Stimulated activated CD8-positive, alpha-beta memory T cell treated with anti-CD3 and anti-CD28 coated beads, Interleukin-7, amount 100 ng/mL, for 48 hours (primary cell): ENCODE measurements at places on chromosomes 5 and 9.

GRCh38 chr5:179451828-179452196 is 98.5 kb upstream of the RUFY1 start:
- no peak for DNase-seq

GRCh38 chr9:131240047-131240921 is 36.0 kb downstream of the FAM78A start:
- DNase-seq: no peak

DNA sequence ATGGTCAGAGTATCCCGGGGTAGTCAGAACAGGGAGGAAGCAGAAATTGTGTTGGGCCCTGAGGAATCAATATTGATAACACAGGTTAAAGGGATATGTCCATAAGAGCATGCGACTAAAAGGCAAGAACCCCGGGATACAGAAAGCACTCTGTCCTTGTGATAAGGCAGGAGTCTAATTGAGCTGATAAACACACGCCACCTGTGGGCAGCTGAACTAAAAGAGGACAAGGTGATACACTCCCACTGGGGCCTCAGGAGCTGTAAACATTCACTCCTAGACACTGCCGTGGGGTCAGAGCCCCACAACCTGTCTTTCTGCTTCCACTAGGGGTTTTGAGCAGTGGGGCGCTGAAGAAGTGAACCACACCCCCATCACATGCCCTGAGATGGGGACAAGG is 144.7 kb upstream of the MPDZ start:
- no peak for DNase-seq

DNA sequence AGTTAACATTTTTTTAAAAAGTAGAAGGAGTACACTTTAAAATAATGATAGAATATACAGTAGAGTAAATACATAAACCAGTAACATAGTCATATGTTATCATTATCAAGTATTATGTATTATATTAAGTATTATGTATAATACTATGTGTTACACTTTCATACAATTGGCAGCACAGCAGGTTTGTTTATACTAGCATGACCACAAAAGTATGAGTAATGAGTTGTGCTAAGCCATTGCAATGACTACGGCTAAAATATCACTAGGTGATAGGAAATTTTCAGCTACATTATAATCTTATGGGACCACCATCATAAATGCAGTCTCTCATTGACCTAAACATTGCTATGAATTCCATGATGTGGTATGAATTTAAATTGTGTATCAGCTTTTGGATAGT is 506.0 kb downstream of the HTR1A start:
- DNase-seq: no peak

DNA sequence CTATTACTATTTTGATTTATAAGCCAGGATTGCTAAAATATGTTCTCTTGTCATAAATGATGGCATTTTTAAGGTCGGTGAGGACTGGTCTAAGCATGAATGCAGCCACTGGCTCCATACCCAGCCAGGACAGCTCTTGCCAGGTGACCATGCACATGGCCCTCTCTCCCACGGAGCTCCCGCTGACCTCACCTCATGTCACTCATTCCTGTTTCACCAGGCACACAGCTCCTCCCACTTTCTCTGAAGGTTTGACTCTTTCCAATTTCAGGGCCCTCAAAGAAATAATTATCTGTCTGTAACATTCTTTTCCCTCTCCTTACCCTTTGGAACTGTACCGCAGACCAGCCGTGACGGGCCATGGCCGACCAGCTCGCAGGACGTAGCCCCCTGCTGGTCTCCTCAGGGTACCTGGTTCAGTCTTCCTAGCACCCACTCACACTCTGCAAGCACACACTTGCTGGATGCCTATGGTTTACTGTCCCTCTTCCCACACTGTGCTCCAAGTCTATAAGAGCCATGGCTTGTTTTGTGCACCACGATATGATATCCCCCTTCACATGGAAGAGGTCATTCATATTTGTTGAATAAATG is 72.5 kb downstream of the LIFR start:
- DNase-seq: no peak

- DNase-seq: no peak
These were observed 4.5 kb upstream of the POU4F3 start for GRCh38 chr5:146334074-146334533.

GRCh38 chr9:135349212-135350002 is 130.2 kb upstream of the PPP1R26 start:
- DNase-seq: no peak

GRCh38 chr5:67149951-67150523 is 46.6 kb downstream of the CD180 start:
- DNase-seq: no peak

- DNase-seq: no peak
These were observed 49.1 kb downstream of the BNC2 start for GRCh38 chr9:16821344-16821743.

DNA sequence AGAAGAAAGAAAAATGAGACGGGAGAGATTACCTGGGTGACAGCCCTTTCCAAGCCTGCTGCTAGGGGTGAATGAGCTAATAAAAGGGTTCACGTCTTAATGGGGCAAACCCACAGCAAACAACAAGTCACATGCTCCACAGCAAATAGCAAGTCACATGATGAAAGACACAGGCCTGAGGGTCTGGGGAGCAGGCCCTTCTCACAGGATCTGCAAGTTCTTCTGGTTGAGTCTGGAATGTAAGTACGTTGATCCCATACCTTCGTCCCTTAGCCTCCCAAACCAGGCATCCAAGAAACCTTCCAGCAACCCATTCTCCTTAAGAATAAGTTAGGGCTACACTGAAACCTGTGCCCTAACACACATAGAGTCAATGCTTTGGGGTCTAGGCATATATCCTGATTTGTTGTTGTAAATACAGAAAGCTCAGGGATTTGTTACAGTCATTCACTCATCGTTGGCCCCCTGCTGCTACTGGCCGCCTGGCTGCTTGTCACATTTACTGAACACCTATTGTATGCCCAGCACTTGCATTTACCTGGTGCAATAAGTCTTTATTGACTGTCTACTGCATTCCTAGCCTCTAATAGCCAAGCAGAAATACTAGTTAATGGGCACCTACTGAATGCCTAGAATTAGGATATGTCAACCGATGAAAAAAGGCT is 43.3 kb upstream of the MSX2 start:
- no peak for DNase-seq

DNA sequence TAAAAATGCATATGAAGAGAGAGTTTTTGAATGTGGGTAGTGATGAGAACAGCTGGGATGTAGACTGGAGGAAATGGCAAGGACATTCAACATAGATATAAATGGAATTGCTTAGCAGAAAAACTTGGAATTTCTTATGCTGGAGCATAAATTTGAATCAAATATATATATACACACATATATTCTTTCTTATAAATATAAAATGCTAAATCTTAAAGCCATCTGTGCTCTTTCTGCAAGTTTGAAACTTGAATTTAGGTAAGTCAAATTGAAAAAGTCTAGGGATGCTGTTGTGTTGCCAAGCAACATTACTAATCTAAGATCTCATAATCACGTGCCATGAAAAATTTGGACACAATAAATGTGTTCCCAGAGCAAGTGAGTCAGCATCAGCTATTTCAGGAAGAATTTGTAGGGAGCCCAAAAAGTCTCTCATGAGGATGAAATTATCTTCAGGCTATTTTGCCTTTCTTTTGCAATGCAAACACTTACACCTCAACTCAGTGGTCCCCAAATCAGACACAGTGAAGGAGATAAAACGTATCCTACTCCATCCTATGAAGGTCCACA is 58.4 kb upstream of the ALDH1A1 start:
- no peak for DNase-seq

GRCh38 chr9:87500491-87501270 is 3.0 kb downstream of the DAPK1 start:
- no peak for DNase-seq

GRCh38 chr9:114181607-114182409 is 26.5 kb downstream of the COL27A1 start:
- DNase-seq: no peak

DNA sequence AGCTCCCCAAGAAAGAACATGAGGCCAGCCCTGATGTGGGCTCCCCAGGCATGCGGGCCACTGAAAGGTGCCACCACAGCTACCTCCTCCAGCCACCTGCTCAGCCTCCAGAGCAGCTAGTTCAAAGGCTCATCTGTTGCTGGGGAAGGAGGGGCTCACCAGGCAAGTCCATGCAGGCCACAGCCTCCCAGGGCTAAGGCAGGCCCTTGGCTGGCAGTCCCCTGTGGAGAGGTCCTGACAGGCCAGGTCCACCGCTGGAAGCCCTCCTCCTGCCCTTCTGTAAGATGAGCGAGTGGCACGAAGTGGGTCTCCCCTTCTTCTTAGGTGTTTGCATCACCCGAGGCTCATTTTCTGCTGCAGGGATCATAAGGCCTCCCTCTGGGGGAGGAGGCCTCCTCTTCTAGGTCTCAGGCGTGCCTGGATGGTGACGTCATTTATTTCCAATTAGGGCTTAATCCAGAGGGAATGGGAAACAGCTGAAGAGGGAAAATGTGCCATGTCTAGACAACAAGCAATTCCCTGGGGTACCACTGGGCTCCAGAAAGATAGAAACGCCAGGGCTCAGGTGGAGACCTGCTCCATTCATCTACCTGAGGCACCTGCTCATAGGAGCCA is 91.6 kb downstream of the CFAP90 start:
- DNase-seq: no peak

GRCh38 chr5:124661317-124662141 is 84.9 kb downstream of the ZNF608 start:
- no peak for DNase-seq

DNA sequence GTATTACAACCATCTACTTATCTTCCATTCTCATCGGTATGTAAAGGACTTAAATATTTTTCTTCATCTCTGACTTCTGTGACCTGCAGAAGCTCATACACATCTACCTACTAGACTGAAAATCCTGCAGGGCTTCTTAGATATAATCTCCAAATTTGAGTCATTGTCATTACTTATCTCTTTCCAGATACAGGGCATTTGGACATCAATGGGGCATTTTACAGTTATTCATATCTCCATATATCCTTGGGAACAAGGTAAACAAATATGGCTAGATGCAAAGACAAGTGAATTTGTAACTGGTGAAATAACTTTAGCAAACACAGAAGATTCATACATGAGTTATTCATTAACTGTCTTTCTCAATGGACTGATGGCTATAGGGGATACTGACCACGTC is 37.7 kb upstream of the IL7R start:
- no peak for DNase-seq

GRCh38 chr5:150077996-150078801 is 8.2 kb downstream of the CSF1R start:
- no peak for DNase-seq

GRCh38 chr5:179142434-179143198 is 82.4 kb downstream of the ZNF354C start:
- DNase-seq: peak; percentile 34

DNA sequence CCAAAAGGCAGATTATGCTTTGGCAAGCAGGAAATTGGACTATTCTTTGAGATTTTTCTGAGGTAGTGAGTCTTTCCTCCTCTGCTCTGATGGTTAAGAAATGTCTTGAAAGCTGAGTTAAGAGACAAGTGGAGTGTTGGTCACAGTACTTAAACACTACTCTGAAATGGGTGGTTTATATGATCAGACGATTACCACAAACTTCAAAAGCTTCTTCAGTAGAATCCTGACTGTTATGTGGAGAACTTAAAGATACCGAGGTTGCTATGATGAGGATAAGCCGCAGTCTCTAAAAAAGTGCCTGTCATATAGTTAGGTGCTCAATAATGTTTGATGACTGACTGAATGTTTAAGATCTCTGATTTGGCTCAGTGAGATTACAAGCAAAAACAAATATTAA is 24.3 kb downstream of the GCNT4 start:
- DNase-seq: no peak

- no peak for DNase-seq
These were observed 37.3 kb downstream of the STK10 start for GRCh38 chr5:172150514-172151425.

- DNase-seq: no peak
These were observed 34.6 kb downstream of the SGCD start for GRCh38 chr5:156361436-156362109.

GRCh38 chr9:87425202-87425601 is 72.5 kb upstream of the DAPK1 start:
- DNase-seq: no peak

DNA sequence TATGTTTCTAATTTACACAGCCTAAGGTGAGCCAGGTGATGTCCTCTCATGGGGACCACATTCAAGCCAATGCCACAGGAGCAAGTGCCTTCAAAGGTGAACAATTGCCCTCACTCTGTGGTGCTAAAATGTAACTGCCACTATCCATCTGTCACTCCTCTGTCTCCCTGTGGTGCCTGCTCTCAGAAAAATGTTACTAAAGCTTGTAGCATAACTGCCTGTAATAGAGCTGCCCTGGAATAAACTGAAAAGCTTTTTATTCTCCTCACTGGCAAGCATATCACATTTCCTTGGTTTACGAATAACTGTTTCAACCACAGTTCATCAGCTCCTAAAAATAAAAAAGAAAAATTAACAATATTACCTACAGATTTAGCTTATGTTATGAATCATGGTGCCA is 142.4 kb downstream of the ST8SIA4 start:
- no peak for DNase-seq

- DNase-seq: peak; percentile 30
These were observed 30.1 kb downstream of the PTPA start for GRCh38 chr9:129141066-129142041.

DNA sequence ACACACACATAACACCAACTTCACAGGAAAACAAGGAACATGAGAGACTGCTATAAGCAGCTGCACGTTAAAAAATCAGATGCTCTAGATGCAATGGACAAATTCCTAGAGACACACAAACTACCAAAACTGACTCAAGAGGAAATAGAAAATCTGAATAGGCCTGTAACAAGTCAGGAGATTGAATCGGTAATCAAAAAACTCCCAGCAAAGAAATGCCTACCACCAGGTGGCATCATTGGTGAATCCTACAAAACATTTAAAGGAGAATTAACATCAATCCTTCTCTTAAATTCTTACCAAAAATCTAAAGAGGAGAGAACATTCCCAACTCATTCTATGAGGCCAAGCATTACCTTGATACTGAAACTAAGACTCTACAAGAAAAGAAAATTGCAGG is 54.9 kb downstream of the NDST1 start:
- DNase-seq: no peak

DNA sequence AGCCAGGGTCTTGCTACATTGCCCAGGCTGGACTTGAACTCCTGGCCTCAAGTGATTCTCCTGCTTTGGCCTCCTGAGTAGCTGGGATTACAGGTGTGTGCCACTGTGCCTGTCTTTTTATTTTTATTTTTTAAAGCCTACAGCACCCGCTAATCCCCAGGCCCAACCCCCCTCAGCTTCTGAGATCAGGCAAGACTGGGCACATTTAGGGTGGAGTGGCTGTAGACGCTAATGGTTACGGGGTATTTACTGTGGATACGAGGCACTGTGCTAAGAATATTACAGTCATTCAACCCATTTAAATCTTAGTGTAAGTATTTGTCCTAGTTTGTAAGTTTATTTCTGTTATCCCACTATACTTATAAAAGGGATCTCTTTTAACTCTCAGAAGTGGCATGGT is 175.2 kb downstream of the FANCC start:
- no peak for DNase-seq

GRCh38 chr5:36740259-36740898 is 134.0 kb downstream of the SLC1A3 start:
- DNase-seq: no peak

DNA sequence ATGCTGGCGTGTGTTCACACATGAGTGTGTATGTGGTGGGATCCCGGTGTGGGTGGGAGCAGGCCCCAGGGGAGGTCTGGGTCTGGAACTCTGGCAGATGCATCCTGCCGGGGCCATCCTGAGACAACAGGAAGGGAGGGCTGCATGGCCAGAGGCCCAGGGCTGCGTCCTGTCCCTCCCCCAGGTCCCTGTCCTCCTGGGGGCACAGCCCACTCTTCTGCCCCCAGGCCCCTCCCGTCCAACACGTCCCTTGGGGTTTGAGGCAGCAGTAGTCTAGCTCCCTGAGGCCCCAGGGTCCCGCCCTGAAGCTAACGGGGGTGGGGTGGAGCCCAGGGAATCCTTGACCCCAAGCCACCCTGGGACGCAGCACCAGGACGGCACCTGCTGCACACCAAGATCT is 16.6 kb downstream of the FLT4 start:
- no peak for DNase-seq
